ENCODE measurements at places on chromosomes 1 and 21.

DNA sequence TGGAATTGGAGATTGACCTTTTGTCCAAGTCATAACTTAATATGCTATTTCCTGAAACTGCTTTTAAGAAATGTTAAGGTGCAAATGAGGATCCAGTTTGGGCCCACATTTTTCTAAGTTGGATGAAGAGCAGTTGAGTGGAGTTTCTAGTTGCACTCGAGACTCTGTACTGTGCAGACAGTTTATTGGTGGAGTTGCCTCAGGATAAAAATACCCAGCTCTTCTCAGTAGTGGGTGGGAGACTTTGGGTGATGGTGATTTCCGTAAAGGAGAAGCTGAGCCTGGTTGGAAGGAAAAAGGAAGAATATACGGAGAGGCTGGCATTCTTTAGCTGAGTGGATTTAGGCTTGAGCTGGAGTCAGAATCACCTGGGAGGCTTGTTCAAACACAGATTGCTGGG lies 49.9 kb downstream of the CAMTA1 start:
- H3K4me1 ChIP-seq: no peaks in the 10 kb centered on the region
- no peak for DNase-seq
- H3K4me3 ChIP-seq: no peak overlapping the region
- no peaks in the 10 kb centered on the region for H3K27me3 ChIP-seq
- H3K36me3 ChIP-seq: peaks cover 5% of the 10 kb centered on the region

DNA sequence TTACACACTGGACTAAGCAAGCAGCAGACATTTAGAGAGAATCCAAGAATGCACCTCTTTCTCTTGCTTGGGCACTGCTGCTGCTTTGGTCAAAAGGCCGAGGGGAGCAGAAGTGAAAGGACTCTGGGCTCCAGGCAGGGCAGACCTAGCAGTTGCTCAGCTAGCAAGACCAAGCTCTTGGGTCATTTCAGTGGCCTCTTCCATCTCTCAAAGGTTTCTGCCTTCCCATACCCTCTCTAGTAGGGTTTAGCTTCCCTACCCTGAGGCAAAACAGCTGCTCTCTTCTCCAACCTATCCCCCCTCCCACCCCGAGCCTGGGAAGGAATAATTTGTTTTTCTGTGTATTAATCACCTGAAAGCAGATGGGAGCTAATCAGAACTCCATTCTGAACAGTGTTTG lies 25.8 kb downstream of the TFAP2E start:
- H3K36me3 ChIP-seq: peaks cover 40% of the 10 kb centered on the region
- DNase-seq: no peak

- H3K27me3 ChIP-seq: no peaks in the 10 kb centered on the region
- no peak for DNase-seq
- H3K4me1 ChIP-seq: no peaks in the 10 kb centered on the region
- no peaks in the 10 kb centered on the region for H3K36me3 ChIP-seq
- no peak overlapping the region for H3K27ac ChIP-seq
- no peak overlapping the region for H3K4me3 ChIP-seq
Measured at GRCh38 chr1:64574301-64574700, 104.4 kb downstream of the CACHD1 start.

DNA sequence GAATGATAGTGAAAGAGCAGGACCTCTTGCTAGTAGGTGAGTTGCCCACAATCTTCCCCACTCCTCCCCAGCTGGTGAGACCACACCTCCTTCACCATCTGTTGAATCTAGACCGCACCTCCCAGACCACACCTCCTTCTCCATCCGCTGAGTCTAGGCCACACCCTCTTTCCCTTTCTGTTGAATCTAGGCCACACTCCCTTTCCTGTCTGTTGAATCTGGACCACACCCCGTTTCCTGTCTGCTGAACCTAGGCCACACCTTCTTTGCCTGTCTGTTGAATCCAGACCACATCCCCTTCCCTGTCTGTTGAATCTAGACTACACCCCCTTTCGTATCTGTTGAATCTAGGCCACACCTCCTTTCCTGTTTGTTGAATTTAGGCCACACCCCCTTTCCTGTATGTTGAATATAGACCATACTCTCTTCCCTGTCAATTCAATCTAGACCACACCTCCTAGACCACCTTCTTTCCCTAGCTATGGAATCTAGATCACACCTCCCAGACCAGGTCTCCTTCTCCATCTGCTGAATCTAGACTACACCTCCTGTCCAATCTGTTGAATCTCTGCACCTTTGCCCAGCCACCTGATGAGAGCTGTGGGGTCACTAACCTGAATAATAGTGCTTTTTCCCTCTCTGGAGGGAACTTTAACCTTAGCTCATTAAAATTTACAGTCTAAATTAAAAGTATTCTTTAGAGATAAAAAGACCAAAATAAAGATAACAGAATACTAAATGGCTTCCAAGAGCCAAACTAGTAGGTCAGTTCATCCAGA lies 116.3 kb downstream of the DAB1 start:
- no peaks in the 10 kb centered on the region for H3K4me1 ChIP-seq
- no peak overlapping the region for H3K27ac ChIP-seq
- H3K4me3 ChIP-seq: no peak overlapping the region
- no peak for DNase-seq
- H3K36me3 ChIP-seq: no peaks in the 10 kb centered on the region

- H3K36me3 ChIP-seq: no peaks in the 10 kb centered on the region
- H3K4me3 ChIP-seq: no peak overlapping the region
- no peaks in the 10 kb centered on the region for H3K4me1 ChIP-seq
- H3K27me3 ChIP-seq: peaks cover 71% of the 10 kb centered on the region
Measured at GRCh38 chr1:28813931-28814465, 2.0 kb downstream of the OPRD1 start.

GRCh38 chr1:7579016-7579415 lies 192.1 kb upstream of the VAMP3 start:
- H3K36me3 ChIP-seq: no peaks in the 10 kb centered on the region
- peaks cover 5% of the 10 kb centered on the region for H3K27me3 ChIP-seq
- no peak overlapping the region for H3K27ac ChIP-seq
- no peak overlapping the region for H3K4me3 ChIP-seq

GRCh38 chr21:15390049-15390448 lies 325.2 kb upstream of the NRIP1 start:
- no peaks in the 10 kb centered on the region for H3K36me3 ChIP-seq
- no peak overlapping the region for H3K27ac ChIP-seq
- no peaks in the 10 kb centered on the region for H3K27me3 ChIP-seq
- no peak for DNase-seq
- no peak overlapping the region for H3K4me3 ChIP-seq

GRCh38 chr1:200172311-200172710 lies 144.8 kb downstream of the NR5A2 start:
- no peaks in the 10 kb centered on the region for H3K36me3 ChIP-seq
- H3K27ac ChIP-seq: no peak overlapping the region
- DNase-seq: no peak
- H3K4me1 ChIP-seq: peaks cover 12% of the 10 kb centered on the region
- no peaks in the 10 kb centered on the region for H3K27me3 ChIP-seq

- peaks cover 21% of the 10 kb centered on the region for H3K4me1 ChIP-seq
- no peaks in the 10 kb centered on the region for H3K27me3 ChIP-seq
- peaks cover 29% of the 10 kb centered on the region for H3K36me3 ChIP-seq
Measured at GRCh38 chr1:22075718-22076117, 23.2 kb downstream of the CDC42 start.

GRCh38 chr1:70779571-70779970 lies 268.0 kb downstream of the PTGER3 start:
- peaks cover 13% of the 10 kb centered on the region for H3K4me1 ChIP-seq
- no peak overlapping the region for H3K4me3 ChIP-seq
- no peaks in the 10 kb centered on the region for H3K27me3 ChIP-seq

DNA sequence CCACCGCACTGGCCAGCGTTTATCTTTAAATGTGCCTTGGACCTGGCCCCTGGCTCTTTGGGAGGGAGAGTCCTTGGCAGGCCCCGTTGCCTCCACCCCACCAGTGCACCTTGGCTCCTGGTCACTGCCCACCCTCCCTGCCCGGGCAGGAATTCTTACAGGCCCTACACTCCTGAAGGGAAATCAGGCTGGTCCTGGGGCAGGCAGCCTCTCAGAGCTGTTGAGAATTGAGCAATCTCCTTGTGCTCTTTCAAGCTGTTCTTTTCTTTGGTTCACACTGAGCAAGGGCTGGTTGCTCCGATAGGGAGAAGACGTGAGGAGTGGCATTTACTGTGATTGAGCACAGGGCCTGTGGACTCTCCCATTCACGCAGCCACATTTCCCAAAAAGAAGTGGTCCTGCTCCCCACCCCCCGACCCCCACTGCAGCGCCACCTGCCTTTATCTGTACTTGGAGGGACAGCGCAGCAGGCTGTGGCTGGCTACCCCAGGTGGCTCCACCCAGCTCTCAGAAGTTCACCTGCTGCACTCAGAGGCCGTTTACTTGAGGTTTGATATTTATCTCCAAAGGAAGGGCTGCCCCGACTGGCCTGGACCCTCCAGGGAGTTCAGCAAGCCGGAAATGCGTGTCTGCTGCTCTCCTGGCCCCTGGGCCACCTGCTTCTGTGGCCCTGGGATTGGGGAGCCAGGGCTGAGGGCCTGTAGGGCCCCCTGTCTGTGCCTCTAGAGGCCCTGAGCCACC lies 47.8 kb downstream of the SKI start:
- peaks cover 7% of the 10 kb centered on the region for H3K36me3 ChIP-seq
- peak overlapping the region; percentile 61 for H3K27ac ChIP-seq
- peak; percentile 87 for DNase-seq
- peaks cover 52% of the 10 kb centered on the region for H3K4me1 ChIP-seq
- H3K27me3 ChIP-seq: no peaks in the 10 kb centered on the region

GRCh38 chr1:226967665-226968064 lies 27.6 kb downstream of the COQ8A start:
- no peak overlapping the region for H3K27ac ChIP-seq
- no peaks in the 10 kb centered on the region for H3K36me3 ChIP-seq
- H3K27me3 ChIP-seq: no peaks in the 10 kb centered on the region
- no peak for DNase-seq
- no peak overlapping the region for H3K4me3 ChIP-seq

DNA sequence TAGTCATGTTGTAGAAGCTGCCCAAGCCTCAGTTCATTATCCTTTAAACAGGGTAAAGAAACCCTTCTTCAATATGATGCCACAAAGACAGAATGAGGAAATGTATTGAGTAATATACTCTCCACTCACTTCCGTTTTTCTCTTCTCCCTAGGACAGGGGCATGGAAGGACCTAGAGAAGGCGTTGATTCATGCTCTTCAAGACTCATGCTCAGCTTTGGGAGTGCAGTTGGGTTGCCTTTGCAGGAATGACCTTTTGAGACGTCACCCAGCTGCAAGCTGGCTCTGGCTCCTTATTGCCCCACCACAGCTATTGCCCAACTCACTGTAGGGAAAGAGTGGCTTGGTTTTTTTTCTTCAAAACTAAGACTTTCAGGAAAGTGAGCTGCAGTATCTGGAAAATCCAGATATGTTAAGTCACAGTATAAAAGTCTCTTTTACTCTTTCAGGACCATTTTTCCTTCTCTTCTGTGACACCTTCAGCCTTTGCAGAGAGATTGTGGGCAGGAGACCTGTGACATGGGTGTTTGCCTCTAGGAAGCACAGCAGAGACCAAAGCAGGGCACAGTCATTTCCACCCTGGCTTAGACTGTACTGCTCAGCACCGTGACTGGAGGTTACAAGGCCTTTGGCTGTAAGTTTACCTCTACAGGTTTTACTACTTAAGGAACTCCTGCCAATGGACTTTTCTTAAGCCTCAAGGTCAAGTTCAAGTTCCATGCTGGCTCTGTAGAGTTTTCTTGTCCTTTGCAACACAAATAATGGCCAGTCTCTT lies 39.5 kb downstream of the XCL2 start:
- H3K36me3 ChIP-seq: no peaks in the 10 kb centered on the region
- H3K4me1 ChIP-seq: peaks cover 28% of the 10 kb centered on the region
- H3K4me3 ChIP-seq: no peak overlapping the region
- H3K27me3 ChIP-seq: no peaks in the 10 kb centered on the region

DNA sequence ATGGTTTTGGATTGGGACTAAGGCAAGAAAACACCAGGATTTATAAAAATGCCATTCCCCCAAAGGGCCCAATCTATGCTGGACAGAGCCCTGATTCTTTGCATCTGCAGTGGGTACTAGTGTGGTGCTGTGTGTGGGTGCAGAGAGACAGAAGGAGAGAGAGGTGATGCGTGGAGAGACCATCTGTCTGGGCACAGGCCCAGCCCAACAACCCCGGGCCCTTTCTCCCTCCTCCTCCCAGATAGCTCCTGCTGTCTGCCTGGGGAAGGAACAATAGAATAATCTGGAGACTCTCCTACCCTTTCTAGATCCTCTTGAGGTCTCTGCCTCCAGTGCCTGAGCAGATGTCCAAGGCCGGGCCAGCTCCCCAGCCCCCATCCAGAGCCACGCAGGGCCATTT lies 15.1 kb downstream of the KIAA1614 start:
- no peaks in the 10 kb centered on the region for H3K27me3 ChIP-seq
- no peak overlapping the region for H3K4me3 ChIP-seq
- DNase-seq: no peak

GRCh38 chr21:27421654-27422053 lies 454.8 kb upstream of the ADAMTS5 start:
- DNase-seq: no peak
- H3K36me3 ChIP-seq: no peaks in the 10 kb centered on the region
- peaks cover 45% of the 10 kb centered on the region for H3K4me1 ChIP-seq
- no peaks in the 10 kb centered on the region for H3K27me3 ChIP-seq
- H3K27ac ChIP-seq: peak overlapping the region; percentile 97

- no peaks in the 10 kb centered on the region for H3K27me3 ChIP-seq
- no peak overlapping the region for H3K4me3 ChIP-seq
- no peaks in the 10 kb centered on the region for H3K36me3 ChIP-seq
- H3K27ac ChIP-seq: peak overlapping the region; percentile 63
Measured at GRCh38 chr1:8516793-8517556, 199.1 kb downstream of the SLC45A1 start.

DNA sequence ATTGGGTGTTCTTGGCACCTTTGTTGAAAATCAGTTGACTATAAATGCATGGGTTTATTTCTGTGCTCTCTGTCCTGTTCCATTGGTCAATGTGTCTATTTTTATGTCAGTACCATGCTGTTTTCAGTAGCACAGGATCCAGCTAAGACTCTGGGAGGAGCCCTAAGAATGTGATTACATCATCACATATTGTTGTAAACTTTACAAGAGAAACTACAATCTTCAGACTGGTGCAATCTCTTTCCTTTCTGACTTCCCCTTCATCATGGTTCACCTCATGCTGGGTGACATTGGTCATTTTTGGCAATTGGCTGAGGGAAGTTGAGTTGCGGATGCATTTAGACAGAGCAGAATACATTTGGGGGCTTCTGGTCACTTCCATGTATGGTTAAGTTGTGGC lies 88.4 kb downstream of the C21orf91 start:
- no peak overlapping the region for H3K4me3 ChIP-seq
- no peaks in the 10 kb centered on the region for H3K4me1 ChIP-seq
- no peaks in the 10 kb centered on the region for H3K27me3 ChIP-seq
- H3K36me3 ChIP-seq: no peaks in the 10 kb centered on the region
- no peak for DNase-seq
- H3K27ac ChIP-seq: no peak overlapping the region

All from osteoblast (primary cell).